Aorta (tissue), 5 donors: ENCODE measurements at places on chromosomes 11 and 22.

DNA sequence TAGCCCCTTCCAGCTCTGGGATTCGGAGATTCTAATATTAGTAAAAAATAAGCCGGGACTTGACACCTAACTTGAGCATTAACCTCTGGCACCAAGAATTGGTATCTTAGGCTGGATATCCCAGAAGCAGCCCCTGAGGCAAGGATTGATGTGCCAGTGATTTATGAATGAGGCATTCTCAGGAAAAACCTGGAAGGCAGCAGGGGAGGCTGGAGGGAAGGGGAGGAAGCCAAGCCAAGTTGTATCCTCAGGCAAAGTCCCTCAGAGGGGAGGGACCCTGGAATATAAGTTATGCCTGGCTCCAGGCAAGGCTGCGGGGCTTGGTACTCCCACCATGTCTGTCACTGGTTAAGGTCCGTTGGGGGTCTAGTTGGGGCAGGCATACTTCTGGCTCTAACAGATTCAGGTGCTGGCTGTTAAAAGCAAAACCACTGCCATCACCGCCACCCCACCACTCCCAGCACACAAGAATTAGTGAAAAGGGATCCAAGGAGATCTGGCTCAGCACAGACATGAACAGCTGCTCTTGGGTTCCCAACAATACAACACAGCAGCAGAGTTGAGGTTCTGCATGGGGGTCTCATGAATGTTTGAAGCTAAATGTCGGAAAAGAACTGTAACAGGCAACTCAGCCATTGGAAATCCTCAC, 29.8 kb downstream of the LMO2 start:
- no peak for DNase-seq

GRCh38 chr11:29159552-29160465, 857.0 kb downstream of the KCNA4 start:
- peak; percentile 48 for DNase-seq

DNA sequence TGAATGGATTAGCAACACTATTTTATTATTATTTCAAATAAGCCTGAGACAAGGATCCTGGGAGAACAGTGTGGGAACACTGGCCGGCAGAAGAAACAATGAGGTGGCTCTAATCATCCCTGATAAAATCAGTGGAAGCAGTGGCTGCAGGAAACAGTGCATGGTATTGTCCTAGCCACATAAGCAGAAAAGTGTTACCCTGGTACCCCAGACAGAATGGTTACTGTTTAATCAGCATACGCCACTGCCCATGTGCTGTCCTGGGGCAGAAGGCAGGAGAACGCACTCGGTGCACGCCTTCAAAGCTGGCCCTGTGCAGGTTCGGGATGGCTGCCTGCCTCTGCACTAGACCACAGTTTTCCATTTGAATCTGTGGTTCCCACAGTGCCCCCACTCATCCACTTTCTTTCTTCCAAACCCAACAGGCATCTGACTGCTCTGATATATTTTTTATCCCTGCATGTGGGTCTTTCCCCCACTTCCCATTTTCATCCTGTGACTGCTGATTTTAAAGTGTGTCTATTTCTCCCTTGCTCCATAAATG, 25.7 kb downstream of the OPCML start:
- no peak for DNase-seq

DNA sequence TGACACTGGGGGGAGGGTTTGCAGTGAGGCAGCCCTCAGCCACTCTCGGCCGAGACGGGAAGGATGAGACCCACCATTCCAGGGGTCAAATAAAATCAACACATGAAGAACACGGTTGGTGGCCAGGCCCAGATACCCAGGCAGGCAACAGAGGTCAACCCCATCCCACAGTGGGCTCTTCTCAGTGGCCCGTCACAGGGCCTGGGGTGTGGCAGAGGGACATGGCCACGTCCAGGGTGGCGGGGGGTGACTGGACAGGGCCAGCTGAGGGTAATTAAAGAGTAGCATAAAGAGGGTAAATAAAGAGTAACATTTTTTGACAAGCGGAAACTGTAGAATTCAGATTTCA, 188.4 kb downstream of the ARHGAP42 start:
- DNase-seq = no peak

- DNase-seq = no peak
These were observed 35.5 kb upstream of the CWF19L2 start for GRCh38 chr11:107493117-107493516.

GRCh38 chr22:46490538-46490937, 46.9 kb downstream of the CELSR1 start:
- DNase-seq = no peak

DNA sequence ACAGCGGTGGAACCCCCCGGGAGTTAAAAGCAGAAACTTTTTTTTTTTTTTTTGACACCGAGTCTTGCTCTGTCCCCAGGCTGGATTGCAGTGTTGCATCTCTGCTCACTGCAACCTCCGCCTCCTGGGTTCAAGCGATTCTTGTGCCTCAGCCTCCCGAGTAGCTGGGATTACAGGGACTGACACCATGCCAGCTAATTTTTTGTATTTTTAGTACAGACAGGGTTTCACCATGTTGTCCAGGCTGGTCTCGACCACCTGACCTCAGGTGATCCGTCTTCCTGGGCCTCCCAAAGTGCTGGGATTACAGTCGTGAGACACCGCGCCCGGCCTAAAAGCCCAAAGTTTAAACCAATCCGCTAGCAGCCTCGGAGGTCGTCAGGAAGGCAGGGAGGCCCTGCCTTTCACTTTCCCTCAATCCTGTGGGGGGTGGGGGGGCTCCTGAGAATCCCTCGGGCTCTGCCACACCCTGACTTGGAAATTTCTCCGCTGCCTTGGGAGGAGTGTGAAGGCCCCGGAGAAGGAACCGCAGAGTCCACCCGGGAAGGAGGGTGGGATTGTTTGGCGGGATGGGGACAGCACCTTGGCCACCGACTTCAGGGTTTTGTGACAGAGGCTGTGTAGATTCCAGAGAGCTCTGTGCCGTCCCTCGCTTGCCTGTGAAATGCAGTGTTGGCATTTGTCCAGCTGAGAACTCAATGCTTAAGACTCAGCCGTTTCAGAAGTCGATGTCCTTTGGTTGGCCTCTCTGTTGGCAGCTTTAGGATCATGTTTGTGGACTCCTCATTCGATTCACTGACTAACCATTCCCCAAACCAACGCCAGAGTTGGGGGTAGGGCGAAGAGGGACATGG, 1.0 kb downstream of the ARHGAP8 start:
- DNase-seq = no peak

DNA sequence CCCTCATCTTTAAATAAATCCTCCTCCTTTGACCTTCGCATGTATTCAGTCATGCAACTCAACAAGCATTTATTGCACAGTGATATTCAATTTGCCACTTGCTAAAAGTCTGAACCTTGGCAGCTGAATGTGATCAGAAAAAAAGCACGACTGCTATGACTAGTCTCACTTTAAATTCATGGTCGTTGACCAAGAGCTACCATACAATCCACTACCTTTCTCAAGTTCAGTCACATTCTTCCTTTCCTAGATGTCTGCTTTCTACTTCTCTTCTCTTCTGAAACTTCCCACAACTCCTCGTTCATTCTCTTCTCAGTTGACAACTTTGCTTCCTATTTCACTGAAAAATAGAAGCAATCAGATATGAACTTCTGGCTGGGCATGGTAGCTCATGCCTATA, 2.0 kb upstream of the SAA1 start:
- no peak for DNase-seq

GRCh38 chr11:72300268-72300667, 56.3 kb upstream of the PHOX2A start:
- no peak for DNase-seq

GRCh38 chr22:26658671-26659478, 1.5 kb downstream of the MIAT start:
- DNase-seq = peak; percentile 72

GRCh38 chr22:45878051-45878781, 98.7 kb downstream of the WNT7B start:
- no peak for DNase-seq

- DNase-seq = no peak
These were observed 753.1 kb downstream of the TBC1D22A start for GRCh38 chr22:47515384-47516125.

DNA sequence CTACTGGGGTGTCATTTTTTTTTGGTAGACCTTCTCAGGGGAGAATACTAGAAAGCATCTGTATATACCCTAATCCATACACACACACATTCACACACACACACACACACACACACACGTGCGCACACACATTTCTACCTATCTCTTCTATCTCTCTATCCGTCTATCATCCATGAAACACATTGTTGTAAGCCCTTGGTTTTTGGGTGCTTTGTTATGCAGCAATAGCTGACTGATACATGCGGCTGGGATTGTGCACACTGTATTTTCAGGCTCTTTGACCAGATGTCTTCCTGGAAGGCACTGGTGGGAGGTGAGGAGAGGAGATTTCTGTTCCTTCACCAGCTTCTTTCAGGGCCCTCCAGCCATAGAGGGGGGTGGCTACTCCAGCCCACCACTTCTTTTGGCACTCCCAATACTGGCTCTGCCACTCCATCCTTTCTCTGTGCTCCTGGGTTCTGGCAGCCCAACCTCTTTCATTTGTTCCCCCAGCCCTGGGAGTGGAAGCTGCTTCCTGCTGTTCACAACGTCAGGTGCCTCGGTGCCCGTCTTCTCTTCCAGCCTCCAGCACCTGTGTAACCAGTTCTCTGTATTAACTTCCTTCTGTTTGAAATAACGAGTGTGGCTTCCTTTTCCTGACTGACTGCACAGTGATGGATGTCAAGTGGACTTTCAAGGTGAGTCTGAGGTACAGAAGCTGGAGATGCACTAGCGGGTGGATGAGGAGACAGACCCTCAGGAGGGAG, 12.4 kb upstream of the MUC2 start:
- no peak for DNase-seq

GRCh38 chr11:86990031-86990430, 34.8 kb upstream of the FZD4 start:
- no peak for DNase-seq

DNA sequence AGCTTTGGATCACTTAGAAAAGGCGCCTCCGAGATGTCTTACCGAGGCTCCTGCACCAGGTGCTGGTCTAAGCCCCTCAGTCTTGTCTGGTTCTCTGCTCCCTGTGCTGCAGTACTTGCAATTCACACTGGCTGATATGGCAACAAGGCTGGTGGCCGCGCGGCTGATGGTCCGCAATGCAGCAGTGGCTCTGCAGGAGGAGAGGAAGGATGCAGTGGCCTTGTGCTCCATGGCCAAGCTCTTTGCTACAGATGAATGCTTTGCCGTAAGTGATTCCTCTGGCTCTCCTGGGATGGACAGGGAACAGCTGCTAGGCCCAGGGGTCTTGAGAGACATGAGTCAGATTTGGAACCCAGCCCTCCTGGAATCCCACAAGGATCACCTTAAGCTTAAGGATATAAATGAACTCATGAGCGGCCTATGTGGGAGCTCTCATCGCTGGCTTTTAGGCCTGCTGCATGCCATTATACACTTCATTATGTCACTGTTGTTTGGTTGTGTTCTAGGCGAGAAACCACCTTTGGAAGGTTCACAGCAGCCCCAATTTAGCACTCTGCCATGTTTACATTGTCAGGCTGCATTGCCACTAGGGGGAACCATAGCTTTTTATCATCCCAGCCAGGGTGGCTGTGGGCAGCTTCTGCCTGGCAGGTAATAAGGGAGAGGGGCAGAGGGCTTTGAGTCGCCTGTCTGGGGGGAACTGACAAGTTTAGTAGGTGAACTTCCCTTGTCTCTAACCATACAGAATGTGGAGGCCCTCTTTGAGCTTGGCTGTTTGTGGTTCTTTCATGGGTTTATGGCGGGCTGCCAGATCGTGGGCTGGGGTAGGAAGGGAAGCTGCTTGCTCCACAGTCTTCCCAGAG, 8.5 kb downstream of the ACAD8 start:
- DNase-seq = no peak

DNA sequence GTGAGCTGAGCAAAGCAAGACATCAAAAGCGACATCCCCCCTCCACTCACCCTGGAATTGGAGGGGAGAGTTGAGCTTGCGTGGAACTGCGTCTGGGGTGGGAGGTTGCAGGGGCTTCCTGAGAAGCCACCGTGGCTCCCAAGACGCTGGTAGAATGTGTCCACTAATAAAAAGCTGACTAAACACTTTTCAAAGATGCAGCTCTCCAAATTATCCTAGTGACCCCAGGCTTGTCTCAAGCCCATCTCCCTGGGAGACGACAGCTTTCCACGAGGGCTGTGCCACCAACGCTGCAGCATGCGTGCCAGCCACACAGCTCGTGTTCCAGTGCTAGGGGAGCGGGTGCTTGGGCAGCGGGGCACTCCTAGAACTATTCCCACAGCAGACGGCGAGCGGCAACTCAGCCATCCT, 6.3 kb upstream of the GAL start:
- DNase-seq = no peak

DNA sequence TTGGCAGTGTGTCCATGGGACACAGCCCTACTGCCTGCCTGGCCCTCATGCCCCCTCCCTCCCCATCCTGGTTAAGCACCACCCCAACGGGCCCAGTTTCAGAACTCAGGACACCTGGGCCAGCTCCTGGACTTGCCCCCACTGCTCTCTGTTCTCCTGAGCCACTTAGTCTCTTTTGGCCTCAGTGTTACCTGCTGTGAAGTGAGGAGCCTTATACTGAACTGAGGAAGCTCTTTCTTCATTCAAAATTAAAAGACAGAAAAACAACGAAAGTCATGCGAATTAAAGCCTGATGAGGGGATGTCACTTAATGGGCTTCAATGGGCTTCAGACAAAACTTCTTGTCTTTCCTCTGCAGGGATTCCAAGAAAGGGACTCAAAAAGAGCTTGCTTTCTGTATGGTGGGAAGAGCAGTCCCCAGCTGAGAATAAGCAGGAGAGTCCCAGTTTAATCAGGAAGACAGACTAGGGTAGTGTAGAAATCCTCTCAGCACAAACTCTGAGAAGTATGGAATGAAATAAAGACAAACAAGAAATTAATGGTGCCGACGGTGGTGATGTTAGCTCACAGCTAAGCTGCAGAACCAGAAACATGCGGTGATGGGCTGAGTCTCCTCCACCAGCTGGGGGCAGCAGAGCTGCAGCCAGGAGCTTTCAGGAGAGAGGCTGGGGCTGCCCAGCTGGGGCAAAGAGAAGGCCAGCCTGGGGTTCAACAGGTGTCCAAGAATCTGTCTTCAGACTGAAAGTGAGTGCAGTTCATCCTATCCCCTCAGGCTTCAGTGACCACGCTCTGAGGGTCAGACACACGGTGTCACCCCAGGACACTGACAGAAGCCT, 101.0 kb downstream of the GGTLC2 start:
- DNase-seq = no peak

- peak; percentile 88 for DNase-seq
These were observed 511 bp downstream of the PKDREJ start for GRCh38 chr22:46262449-46263215.

GRCh38 chr22:37564111-37564711, 3.9 kb downstream of the CDC42EP1 start:
- DNase-seq = no peak
